ENCODE measurements at places on chromosomes 11 and 22.
A peak's percentile ranks its signal among the peaks of the same experiment; 100 is the strongest.

- DNase-seq, result peak; percentile 40
Observed at GRCh38 chr22:39556970-39557841, 13.3 kb upstream of the CACNA1I start.

- no peak for DNase-seq
Observed at GRCh38 chr11:104534278-104534677, 364.0 kb downstream of the CASP12 start.

DNA sequence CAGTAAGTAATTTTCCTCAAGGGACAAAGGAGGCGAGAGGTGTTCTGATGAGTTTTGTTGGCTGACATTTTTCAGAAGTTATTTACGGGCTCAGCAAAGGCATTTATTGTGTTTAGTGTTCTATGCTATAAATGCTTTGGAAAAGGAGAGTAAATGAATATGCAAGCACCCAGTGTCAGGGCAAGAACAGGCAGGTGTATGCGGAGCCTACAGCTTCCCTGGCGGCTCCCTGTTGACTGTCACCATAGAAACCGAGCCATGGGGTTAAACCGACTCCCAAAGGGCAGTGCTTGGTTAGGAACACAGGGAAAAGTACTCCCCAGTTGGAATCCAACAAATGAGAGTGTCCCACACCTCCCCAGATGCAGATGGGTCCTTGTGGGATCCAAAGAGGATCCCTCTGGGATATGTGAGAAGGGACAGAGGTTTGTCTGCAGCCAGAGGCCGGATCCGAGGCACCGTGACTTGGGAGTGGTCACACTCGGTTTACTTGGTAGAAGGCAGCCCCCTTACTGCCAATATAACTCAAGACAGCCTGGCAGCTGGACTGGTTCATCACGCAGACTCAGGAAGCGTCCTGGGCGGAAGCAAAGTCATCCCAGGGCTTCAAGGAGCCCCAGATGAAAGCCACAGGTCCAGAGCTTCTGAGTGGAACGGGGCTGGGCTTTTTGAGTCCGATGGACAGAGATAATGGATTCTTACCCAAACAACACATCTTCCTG is 329.7 kb downstream of the CTTN start:
- no peak for DNase-seq

- no peak for DNase-seq
Observed at GRCh38 chr11:75024068-75024449, 35.3 kb downstream of the NEU3 start.

DNA sequence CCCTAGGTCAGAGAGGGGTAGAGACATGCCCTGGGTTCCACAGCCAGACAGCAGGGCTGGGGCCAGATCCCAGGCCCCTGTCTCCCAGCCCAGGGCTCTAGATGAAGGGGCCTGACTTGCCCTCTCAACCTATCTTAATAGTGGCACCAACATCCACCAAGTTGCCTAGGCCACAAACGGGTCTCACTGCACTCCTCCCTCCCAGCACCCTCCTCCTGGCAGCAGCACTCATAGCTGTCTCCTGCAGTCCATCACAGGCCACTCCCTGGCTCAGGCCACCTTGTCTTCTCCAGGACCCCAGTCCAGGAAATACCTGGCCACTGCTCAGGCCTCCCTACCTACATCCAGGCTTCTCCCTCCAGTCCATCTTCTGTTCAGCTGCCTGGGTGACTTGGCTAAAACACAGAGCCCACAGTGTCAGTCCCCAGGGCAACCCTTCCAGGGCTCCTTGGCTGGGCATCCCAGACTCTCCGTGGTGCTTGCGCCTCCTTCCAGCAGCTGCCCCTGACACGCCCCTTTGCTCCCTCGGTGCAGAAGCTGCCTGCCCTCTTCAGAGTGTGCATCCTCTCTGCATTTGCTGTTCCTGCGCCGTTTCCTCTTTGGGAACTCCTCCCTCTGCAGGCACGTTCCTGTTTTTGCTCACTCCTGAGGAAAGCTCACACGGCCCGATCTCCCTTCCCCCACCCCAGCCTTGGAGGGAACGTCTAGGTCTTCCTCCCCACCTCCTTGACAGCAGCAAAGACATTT is 40.5 kb downstream of the LRRC32 start:
- peak; percentile 33 for DNase-seq

- DNase-seq, result no peak
Observed at GRCh38 chr11:108364159-108364558, 103.2 kb downstream of the C11orf65 start.

- DNase-seq, result no peak
Observed at GRCh38 chr11:98090861-98091505, 929.8 kb upstream of the CNTN5 start.

DNA sequence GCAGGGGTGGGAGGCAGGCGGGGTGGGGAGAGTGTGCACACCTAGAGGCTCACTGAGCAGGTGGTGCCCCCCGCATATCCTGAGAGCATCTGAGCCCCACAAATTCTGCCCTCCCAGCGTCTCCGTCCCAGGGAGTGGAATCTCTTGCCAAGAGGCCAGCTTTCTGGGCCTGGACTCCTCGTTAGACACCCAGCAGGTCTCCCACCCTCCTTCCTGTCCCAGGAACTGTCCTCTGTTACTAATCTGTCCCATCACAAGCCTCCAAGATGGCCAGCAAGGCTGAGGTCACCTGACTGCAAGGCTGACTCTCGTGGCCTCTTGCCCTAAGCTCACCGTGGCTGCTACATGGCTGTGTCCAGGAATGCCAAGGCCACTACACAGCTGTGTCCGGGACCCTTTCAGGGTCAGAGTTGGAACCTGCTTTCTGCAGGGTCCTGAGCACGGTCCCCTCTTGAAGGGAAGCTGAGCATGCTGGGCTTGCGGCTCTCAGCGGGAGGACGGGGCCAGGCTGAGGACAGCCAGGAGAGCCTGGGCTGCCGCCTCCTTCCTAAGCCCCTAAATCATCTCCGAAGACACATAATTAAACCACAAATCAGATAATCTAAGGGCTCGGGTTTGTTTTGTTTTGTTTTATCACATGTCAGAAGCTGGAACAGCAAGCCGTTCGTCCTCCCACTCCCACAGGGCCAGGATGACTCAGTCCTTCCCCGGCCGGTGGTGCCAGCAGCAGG is 1327.3 kb downstream of the TBC1D22A start:
- no peak for DNase-seq

DNA sequence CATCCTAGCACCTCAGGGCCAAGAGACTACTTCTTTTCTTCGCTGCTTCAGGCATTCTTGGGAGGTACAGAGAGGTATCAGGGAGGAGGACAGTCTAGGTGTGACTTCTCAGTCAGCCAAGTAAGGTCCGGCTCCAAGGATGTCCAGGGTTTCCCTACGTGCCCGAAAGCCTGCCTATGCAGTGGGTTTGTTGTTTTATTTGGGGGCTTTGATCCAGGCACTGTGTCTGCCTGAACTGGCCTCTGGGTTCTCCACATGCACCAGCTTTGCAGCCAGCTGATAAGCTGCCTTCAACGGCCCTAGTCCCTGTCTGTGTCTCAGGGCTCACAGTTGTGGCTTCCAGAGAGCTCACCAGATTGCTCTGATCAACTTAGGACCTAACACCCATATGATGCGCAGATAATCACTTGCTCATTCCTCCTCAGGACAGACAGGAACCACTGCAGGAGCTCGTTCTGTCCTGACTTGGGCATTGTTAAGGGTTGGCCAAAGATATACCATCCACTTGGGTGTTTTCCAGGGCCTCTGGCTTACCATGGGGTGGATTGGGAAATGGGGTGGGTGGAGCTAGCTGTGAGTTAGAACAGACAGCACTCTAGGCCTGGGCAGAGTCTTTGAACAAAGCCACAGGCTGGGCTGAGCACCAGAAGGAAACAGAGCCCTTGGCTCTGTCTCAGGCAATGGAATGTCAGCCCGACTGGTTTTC is 45.5 kb upstream of the CRYBB3 start:
- DNase-seq, result no peak

DNA sequence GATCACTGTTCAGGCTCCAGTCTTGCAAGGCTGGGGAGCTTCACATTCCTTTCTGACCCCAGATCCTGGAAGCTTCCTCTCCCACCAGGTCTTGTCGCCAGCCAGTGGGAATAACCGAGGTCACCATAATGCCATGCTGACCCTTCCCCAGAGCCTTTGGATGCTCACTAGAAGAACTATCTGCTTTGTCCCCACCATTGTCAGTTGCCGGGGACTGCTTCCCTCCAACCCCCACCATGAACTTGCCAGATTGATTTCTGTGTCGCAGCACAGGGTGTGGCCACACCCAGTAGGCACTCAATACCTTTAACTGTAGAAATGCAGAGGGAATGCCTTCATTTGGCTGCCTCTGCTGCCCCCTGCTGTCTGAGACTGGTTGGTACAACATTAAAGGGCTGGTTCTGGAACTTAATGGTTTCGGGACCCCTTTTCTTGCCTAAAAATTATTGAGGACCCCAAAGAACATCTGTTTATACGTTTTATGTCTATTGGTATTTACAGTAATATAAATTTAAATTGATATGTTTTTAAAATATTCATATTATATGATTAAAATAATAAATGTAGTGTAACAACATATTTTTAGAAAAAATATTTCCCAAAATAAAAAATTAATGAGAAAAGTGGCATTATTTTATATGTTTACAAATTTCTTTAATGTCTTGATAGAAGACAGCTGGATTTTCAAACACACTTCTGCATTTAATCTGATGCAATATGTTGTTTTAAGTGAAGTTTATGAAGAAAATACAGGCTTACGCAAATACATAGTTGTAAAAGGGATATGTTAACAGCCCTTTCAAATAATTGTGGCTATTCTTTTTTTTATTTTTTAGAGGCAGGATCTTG is 6.7 kb upstream of the GDPD5 start:
- DNase-seq, result peak; percentile 78

DNA sequence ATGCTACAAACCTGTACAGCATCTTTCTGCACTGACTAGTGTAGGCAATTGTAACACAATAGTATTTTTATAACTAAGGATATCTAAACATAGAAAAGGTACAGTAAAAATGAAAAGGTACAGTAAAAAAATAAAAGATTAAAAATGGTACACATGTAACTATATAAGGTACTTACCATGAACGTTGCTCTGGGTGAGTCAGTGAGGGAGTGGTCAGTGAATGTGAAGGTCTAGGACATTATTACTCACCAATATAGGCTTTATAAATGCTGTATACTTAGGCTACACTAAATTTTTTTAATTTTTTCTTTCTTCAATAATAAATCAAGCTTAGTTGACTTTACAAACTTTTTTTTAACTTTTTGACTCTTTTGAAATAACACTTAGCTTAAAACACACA is 59.9 kb downstream of the EIF3M start:
- DNase-seq, result no peak

DNA sequence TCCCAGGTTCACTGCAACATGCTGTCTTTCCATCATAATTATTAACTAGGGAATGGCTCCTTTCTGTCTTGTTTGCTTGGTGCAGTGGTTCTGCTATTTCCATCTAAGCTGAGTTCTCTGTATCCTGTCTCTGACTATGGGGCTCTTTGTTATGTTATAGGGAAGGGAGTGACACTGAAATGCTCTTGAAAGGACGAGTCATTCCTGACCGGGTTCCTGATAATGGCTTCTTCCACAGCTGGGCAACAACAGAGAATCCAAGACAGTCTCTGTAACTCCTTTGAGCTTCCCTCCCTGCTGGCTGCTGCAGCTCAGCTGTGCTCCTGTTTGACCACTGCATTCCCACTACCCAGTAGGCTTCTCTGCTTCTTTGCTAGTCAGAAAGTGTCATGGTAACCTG is 24.1 kb downstream of the OR2AT4 start:
- DNase-seq, result no peak

GRCh38 chr11:72070491-72070890 is 9.9 kb downstream of the NUMA1 start:
- no peak for DNase-seq
